ENCODE measurements at places on chromosomes 7 and 10. TPM values are rescaled to one million over a fixed set of nuclear protein-coding genes. Genes with fewer than 3 reads are reported as not detected.

DENND2A gene
- polyA plus RNA-seq: 1.7 TPM

- peak; percentile 63 for DNase-seq
Observed at GRCh38 chr10:12975266-12975665, 26.2 kb downstream of the CCDC3 start.

- no peak for DNase-seq
Observed at GRCh38 chr7:106019470-106019820, 56.4 kb downstream of the CDHR3 start.

DNA sequence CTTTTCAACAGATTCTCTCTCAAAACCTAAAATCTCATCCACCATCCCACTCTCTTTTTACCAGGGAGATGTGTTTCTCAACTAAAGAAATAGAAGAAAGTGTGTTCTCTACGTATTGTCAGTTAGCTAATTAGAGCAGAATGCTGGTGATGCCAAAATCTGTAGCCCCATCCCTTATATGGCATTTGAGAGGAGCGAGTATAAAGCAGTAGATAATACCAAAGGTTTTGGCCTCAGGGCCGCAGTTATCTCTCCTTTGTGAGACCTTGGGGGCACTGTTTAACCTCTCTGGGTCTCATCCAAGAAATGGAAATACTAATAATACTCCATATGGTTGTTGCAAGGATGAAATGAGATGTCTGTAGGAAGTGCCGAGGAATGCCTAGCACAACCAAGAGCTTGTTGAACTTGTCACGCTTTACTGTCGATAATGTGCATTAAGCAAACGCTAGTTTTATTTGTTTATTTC is 456 bp upstream of the DLD start:
- DNase-seq: peak; percentile 11

IFIT5 gene
- 3.2 TPM for polyA plus RNA-seq

DNA sequence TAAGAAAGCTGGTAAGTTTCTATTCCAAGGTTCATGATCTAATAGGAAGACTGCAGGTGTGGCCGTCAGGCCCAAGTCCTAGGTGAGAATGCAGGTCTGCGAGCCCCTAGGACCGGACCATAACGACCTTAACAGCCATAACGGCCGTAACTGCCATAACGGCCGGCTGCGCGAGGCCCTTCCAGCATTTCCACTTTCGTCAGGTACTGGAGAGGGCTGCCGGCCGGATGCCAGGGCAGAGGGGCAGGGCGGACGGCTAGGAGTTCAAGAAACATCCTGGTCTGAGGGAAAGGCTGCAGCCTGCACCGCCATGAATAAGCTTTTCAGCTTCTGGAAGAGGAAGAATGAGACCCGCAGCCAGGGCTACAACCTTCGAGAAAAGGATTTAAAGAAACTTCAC is at the start of gene ANKRD7:
ANKRD7 (plus strand) TSS at position 184 of the 400 bp plus-strand sequence; CDS start at position 311, 127 bp downstream.
- DNase-seq: no peak

- no peak for DNase-seq
Observed at GRCh38 chr10:11832042-11832441, 8.9 kb downstream of the PROSER2 start.

- DNase-seq: peak; percentile 56
Observed at GRCh38 chr10:93126483-93127052, 52.9 kb downstream of the CYP26A1 start.

EPHB6 gene
- polyA plus RNA-seq: 33.2 TPM

- DNase-seq: no peak
Observed at GRCh38 chr10:22427890-22428571, 82.7 kb downstream of the SPAG6 start.

- DNase-seq: no peak
Observed at GRCh38 chr7:95693551-95694333, 78.6 kb upstream of the DYNC1I1 start.

SRRT gene
- 125 TPM for polyA plus RNA-seq

DDX56 gene
- polyA plus RNA-seq: 43.9 TPM

GRCh38 chr7:111834367-111834766 is 272.1 kb upstream of the IMMP2L start:
- no peak for DNase-seq

LIPM gene
- polyA plus RNA-seq: not detected

DNA sequence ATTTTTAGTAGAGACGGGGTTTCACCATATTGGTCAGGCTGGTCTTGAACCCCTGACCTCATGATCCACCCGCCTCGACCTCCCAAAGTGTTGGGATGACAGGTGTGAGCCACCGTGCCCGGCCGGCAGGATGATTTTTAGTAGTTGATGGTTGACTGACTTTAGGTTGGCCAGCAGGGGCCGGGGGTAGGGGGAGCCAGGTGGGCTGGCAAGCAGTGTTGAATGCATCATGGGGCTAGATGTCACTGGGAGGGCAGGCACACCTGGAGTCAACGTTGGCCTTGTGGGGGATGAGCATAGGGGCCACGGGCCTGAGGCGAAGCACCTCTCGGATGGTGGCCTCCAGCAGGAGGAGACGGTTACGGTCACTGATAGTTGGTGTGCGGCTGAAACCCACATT is 5.0 kb downstream of the CYP17A1 start:
- no peak for DNase-seq

FKBP6 gene
- 0.15 TPM for polyA plus RNA-seq

OR2A5 gene
- not detected for polyA plus RNA-seq

DNA sequence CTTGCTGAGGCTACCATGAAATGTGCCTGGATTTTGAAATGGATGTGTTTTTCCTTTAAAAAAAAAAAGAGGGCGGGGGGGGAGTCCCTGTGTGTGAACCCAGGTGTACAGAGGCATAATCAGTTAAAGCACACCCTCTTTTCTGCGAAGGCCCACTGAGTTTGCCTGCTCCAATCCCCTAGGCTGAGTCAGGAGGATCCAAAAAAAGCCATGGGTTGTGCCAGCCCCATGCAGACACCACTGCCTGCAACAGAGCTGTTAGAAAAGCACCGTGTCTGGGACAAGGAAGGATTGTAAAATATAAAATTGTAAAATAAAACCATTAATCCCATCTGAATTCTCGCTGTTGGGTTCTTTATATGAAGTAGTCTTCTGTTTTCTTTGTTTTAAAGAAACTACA is 217.9 kb downstream of the ADAM12 start:
- no peak for DNase-seq

DNA sequence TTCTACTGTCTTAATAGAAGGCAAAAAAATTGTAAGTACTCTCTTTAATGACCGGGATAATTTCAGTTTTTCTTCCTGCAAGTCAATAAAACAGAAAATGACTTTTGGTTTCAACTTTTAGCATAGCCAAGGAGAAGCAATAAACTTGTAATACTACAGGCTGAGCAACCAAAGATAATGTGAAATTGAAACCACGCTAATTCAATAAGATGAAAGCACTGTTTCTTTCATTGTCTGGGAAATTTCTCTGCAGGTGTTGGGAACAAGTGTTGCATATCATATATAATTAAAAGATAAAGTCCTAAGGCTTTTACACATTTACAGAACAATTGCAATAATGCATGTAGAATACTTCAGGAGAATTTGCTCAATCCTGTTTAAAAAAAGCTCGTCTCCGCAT is 462.3 kb downstream of the PAXIP1 start:
- DNase-seq: no peak

DNA sequence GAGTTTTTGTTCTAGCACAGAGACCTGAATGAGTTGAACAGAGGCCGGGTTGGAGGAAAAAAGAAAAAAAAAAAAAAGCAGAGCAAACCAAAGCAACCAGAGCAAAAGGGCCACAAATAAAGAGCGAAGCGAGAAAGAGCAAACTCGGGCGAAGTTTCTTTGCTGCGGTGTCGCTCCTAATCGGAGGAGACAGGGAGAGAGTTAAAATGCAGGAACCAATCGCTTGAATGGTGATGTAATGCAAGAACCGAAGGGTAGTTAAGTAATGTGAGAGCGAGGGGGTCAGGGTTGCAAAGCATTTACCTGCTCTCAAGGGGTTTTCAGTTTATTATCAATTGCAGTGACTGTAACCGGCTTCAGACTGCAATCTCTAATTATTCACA is 271.7 kb downstream of the TRIL start:
- peak; percentile 89 for DNase-seq

AKR1C1 gene
- polyA plus RNA-seq: 2.5 TPM

WIPF3 gene
- polyA plus RNA-seq: 10.0 TPM
